Cardiac muscle cell (in vitro differentiated cells and primary cell): ENCODE measurements at places on chromosomes 3 and 15. TPM values are rescaled to one million over a fixed set of nuclear protein-coding genes. Genes with fewer than 3 reads are reported as not detected.

- H3K27ac ChIP-seq = no peak overlapping the region
- H3K4me1 ChIP-seq = no peaks in the 10 kb centered on the region
Observed at GRCh38 chr15:101039461-101039860, 120.3 kb downstream of the LRRK1 start.

GRCh38 chr15:57160823-57161560 is 215.3 kb upstream of the CGNL1 start:
- no peaks in the 10 kb centered on the region for H3K27me3 ChIP-seq
- DNase-seq = no peak
- no peak overlapping the region for H3K4me3 ChIP-seq
- no peak overlapping the region for H3K27ac ChIP-seq
- H3K36me3 ChIP-seq = no peaks in the 10 kb centered on the region

- no peak overlapping the region for H3K4me3 ChIP-seq
- no peak overlapping the region for H3K27ac ChIP-seq
- H3K27me3 ChIP-seq = no peaks in the 10 kb centered on the region
- H3K36me3 ChIP-seq = no peaks in the 10 kb centered on the region
Observed at GRCh38 chr15:96977886-96978285, 647.4 kb downstream of the NR2F2 start.

- H3K27ac ChIP-seq = no peak overlapping the region
- H3K27me3 ChIP-seq = no peaks in the 10 kb centered on the region
- H3K4me3 ChIP-seq = no peak overlapping the region
- DNase-seq = peak; percentile 61
Observed at GRCh38 chr3:113231827-113232253, 20.5 kb downstream of the BOC start.

- no peak for DNase-seq
- no peaks in the 10 kb centered on the region for H3K36me3 ChIP-seq
- H3K4me3 ChIP-seq = no peak overlapping the region
- H3K27ac ChIP-seq = no peak overlapping the region
- H3K4me1 ChIP-seq = no peaks in the 10 kb centered on the region
Observed at GRCh38 chr15:42063122-42063848, 31.1 kb downstream of the PLA2G4D start.

DNA sequence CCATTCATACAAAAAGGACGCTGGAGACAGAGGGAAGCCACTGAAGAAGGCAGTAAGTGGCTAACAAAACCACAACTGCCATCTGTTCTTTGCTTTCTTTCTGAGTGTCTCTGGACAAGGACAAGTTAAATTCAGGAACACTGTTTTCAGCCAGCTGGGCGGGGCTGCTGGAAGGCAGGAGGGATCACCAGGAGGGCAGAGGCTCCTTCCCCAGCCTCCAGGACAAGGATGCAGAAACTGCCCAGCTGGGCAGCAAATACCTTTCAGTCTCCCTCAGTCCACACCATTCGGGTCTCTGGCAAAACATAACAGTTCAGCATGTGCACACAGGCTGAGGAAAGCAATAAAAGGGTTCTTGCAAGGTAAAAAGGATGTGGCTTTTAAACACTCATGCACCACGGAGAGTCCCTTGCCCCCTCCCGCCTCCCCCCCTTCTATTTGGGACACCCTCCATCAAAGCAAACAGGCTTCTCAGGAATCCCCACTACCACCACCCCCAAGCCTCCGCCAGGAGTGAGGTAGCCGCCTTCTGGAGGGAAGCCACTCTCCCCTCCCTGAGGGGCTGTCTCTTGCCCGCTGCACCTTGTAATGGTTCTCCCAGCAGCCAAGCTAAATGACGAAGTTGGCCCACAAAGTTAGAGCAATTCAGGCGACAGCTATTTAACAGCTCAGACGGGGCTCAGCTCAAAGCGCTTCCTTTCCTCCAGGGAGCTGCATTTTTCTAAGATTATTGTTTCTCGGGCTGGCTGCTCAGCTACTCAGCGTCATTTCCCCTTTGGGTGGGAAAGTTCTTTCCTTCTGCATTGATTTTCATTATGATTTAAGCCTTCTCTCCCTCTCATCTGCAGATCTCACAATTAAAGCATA is 3.8 kb downstream of the HEG1 start:
- H3K27me3 ChIP-seq = no peaks in the 10 kb centered on the region
- peak overlapping the region; percentile 83 for H3K27ac ChIP-seq
- peaks cover 60% of the 10 kb centered on the region for H3K4me1 ChIP-seq
- DNase-seq = peak; percentile 67

DNA sequence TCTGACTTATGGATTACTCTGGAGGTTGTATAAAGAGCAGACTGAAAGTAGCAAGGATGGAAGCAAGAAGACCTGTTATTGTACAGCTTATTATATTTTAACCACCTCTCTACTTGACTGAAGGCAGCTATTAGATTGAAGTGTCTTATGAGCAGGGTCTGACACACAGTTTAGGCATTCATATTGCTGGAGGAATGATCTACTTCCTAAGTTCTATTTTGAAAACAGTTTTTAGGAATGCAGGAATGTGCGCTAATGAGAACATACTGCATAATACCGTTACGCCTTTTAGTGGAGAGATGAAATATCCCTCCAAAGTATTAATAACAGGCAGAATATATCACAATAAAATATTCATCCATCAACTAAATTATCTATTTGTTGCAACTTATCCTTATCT is 193.3 kb downstream of the ISL2 start:
- no peaks in the 10 kb centered on the region for H3K36me3 ChIP-seq
- no peak for DNase-seq
- H3K4me1 ChIP-seq = no peaks in the 10 kb centered on the region
- no peak overlapping the region for H3K27ac ChIP-seq
- H3K4me3 ChIP-seq = no peak overlapping the region
- no peaks in the 10 kb centered on the region for H3K27me3 ChIP-seq

GRCh38 chr3:156826896-156827882 is 1.0 kb downstream of the LEKR1 start:
- no peaks in the 10 kb centered on the region for H3K36me3 ChIP-seq
- peak overlapping the region; percentile 25 for H3K4me3 ChIP-seq

DNA sequence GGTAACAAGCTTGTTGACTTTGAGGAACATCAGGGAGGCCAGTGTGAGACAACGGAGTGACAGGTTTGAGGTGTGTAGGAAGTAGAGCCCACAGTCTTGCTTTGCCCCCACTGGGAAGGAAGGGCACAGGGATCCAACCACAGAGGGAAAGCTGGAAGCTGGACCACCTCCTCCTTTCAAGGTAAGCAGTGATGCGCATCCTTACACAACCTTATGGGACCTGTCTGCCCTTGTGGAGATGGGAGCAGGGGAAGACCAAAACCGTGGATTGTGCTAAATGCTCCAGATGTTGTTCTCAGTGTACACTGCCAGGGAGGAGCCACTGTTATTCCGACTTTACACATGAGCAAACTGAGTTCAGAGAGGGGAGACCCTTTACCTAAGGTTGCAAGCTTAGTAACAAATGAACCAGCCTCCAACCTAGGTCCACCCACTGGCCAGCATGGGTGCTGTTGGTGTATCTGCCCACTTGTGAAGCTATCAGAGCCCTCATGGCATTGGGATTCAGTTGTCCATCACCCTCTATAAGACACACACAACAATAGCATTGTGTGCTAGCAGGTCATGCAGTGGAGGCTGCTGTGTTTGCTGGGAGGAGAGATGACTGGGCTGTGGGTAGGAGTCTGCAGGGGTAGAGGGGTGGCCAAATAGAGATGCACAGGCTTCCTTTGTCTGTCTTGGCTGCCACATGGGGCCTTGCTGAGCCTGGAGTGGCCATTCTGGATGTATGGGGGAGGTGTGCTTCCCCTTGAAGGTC is 586 bp upstream of the LSMEM2 start:
- peaks cover 14% of the 10 kb centered on the region for H3K4me1 ChIP-seq
- peaks cover 32% of the 10 kb centered on the region for H3K27me3 ChIP-seq
- no peak overlapping the region for H3K4me3 ChIP-seq
- DNase-seq = no peak
- H3K27ac ChIP-seq = peak overlapping the region; percentile 76

GRCh38 chr3:37944391-37944842 is 46.2 kb upstream of the VILL start:
- peaks cover 3% of the 10 kb centered on the region for H3K4me1 ChIP-seq
- no peak for DNase-seq
- H3K27me3 ChIP-seq = no peaks in the 10 kb centered on the region

The CPLX3 gene
- total RNA-seq = not detected in 2 replicates

The TM6SF1 gene
- total RNA-seq = 0.49 and 1.3 TPM in 2 replicates

The PSTPIP1 gene
- total RNA-seq = 0.63 TPM in 1 of 2 replicates, not detected in the other

The PLA2G4E gene
- 0.06 TPM in 1 of 2 replicates, not detected in the other for total RNA-seq

The PTPRG gene
- 35.1 and 45.7 TPM in 2 replicates for total RNA-seq
